ENCODE measurements at places on chromosomes 2 and 18. TPM values are rescaled to one million over a fixed set of nuclear protein-coding genes. Genes with fewer than 3 reads are reported as not detected.
A peak's percentile ranks its signal among the peaks of the same experiment; 100 is the strongest.

Gene CNTNAP5
- not detected for total RNA-seq

- no peak for DNase-seq
Measured at GRCh38 chr2:212548455-212548819, 9.8 kb upstream of the ERBB4 start.

- DNase-seq: no peak
Measured at GRCh38 chr2:142602418-142602989, 275.0 kb upstream of the KYNU start.

Gene BOLL
- total RNA-seq: not detected

DNA sequence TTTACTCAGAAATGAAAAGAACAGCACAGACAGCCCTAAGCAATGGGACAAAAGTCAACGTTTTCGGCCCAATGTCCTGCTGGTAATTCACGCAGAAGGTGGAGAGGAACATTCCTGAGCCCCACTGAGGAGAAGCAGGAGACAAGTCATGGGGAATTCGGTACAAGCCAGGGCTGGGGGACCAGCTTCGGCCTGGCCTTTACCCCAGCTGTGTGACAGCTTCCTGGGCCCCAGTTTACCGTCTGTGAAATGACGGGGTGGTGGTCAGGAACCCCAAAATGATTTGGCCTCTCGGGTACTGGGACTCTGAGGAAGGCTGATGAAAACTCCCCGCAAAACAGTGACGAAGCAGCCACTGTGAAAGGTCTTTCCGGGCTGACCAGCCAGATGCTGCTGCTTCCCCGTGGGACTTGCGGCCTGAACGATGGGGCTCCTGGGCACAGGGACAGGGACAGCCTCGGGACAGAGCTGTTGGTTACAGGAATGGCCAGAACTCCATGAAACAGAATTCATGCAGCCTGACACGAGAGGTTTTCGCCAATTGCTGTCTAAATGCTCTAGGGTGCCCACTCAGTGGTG, 21.6 kb downstream of the KIF1A start:
- DNase-seq: no peak

DNA sequence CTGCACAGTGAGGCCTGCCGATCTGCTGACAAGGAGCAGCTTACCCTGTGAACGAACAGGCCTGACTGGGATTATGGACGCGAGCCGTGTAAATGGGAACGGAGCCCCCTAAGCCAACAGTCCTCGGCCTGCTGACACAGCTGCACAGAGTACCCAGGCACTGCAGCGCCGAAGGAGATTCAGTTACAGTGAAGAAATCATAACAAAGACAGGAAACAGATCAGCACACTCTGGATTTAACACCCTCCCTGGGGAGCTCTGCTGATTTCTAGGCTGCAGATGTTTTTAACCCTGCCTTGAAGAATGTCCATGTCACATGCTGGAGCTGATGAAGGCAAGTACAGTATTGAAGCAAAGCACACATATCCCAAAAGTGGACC, 43.4 kb downstream of the COLEC12 start:
- peak; percentile 42 for DNase-seq

Gene PAX8
- 0.69 TPM for total RNA-seq

- peak; percentile 35 for DNase-seq
Measured at GRCh38 chr2:42074661-42075060, 26.8 kb downstream of the PKDCC start.

- no peak for DNase-seq
Measured at GRCh38 chr2:131400849-131401248, 36.9 kb upstream of the RAB6D start.

GRCh38 chr18:63365876-63366212, 1.2 kb downstream of the KDSR start:
- peak; percentile 8 for DNase-seq

GRCh38 chr2:96260387-96261260, 5.2 kb downstream of the TMEM127 start:
- DNase-seq: peak; percentile 82

Gene FNDC4
- not detected for total RNA-seq

DNA sequence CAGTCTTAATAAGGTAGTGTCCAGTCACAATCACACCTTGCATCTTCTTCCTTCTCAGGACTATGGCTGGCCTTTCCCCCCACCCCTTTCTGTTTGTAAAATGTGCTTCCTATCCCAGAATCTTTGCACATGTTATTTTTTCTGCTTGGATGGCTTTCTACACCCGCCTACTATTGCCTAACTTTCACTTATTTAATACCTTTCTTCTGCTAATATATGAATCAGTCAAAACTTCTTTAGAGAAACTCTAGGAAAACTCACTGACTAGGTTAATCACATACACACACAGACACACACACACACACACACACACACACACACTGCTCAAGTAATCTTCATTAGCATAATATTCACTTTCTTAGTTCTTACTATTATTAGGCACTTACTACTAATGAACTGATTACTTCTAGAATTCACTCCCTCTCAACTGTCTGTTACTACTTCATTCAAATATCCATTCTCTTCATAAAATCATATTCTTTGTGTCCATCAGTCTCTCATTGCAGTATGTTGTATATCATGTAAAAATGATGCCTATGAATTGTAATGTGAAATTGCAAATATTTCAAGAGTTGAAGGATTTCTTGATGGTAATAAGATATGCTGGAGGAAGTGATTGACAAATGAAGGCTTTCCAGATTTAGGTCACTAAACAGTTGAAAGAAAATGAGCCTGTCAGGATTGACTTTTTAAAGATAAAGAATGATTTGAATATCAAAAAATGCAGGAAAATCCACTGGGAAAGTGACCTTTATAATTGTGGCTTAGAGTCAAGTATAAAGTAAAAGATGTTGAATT, 51.2 kb downstream of the CLIP4 start:
- DNase-seq: no peak

Gene SFT2D3
- 8.7 TPM for total RNA-seq

DNA sequence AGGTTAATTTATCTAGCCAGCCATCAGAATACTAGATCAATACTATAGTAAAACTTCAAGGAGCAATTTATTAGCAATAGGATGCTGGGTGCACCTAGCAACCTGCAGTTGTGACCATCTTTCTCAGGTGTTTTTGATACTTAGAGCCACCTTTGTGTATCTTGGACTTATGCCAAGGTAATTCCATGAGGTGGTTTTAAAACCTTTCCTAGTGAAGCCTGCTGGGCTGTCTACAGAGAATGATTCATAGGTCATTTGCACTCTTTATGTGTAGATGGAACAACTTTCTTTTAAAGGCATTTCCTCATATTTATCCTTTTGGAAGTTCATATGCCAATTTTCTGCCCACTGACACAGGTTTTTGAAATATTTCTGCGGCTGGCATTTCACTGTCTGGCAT, 1030.1 kb upstream of the POU3F3 start:
- no peak for DNase-seq

Gene UPP2
- total RNA-seq: not detected

Gene OBSL1
- total RNA-seq: 37.6 TPM

DNA sequence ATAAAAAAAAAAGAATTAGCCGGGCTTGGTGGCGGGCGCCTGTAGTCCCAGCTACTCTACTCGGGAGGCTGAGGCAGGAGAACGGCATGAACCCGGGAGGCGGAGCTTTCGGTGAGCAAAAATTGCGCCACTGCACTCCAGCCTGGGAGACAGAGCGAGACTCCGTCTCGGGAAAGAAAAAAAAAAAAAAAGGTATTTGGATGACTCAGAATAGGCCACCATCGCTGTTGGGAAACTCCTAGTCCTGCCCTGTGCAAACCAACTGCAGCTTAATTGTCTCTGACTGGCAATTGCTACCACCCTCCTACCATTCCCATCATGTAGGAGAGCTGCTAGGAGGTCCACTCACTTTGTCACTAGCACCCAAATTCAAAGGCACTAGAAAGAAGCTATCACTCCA, 43.5 kb downstream of the ATP8B1 start:
- no peak for DNase-seq

Gene AKAIN1
- total RNA-seq: not detected

- DNase-seq: peak; percentile 82
Measured at GRCh38 chr2:11753452-11753885, 7.0 kb downstream of the LPIN1 start.

DNA sequence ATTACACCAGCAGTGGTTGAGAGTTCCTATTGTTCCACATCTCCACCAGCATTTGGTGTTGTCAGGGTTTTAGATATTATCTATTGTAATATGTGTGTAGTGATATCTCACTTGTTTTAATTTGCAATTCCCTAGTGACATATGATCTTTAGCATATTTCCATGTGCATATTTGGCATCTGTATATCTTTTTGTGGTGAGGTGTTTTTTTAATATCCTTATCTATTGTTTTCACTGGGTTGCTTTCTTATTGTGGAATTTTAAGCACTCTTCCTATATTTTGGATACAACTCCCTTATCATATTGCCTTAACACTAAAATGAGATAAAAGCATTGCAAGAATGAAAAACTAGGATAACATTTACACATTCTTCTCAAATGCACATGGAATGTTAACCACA, 453.9 kb upstream of the FSIP2 start:
- DNase-seq: no peak

DNA sequence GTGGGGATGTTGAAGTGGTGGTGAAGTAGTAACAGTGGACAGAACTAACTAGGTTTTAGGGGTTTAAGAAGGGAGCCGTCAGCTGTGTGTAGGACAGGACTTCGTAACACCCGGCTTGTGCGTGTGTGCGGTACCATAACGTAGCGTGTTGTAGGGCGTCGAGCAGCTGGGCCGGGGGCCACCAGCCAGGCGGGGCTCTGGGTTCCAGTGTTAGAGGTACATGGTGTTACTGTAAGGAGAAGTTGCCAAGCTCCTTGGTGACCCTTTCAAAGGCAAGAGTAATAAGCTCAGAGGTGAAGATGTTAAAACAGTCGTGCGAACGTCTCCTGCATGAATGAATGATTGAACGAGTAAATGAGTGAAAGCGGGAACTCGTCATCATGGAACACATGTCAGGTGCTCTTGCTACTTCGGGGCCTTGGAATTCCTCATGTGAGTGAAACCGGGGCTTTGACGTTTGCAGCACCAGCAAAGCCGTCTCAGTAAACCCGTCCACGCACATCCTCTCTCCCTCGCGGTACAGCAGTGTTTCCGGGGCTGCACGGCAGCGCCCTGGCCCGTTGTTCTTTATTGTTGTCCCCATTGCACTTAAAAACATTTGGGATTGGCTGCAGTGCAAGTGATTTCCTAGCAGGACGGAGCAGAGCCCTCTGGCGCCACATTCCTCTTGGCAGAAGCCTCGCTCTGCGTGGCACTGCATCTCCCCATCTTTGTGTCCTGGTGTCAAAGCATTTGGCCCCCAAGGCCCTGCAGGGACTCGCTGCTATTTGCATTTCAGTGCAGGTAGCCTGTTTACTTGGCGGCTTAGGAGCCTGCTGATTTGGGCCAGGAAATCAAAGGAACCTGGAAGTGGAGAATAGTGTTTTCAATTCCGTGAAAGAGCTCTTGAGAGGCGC, 115.0 kb downstream of the GBX2 start:
- DNase-seq: no peak

GRCh38 chr2:38400513-38400912, 23.4 kb upstream of the ATL2 start:
- no peak for DNase-seq

DNA sequence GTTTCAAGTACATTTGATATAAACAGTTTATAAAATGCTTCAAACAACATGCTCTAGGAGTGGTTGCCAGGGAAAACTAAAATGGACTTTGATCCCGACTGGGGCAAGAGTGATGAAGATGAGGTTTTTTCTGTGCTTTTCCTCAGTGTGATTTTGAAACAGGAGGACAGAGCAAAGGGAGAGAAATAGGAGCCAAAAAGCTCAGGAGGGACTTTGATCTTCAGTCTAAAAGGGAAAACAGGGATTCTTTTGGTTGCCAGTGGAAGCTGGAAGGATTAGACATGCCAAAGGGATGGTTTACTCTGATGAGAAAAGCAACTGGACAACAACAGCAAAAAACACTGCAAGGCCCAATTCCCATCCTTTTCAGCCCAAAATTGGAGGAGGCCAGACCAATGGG, 95.5 kb downstream of the LTBP1 start:
- DNase-seq: no peak

DNA sequence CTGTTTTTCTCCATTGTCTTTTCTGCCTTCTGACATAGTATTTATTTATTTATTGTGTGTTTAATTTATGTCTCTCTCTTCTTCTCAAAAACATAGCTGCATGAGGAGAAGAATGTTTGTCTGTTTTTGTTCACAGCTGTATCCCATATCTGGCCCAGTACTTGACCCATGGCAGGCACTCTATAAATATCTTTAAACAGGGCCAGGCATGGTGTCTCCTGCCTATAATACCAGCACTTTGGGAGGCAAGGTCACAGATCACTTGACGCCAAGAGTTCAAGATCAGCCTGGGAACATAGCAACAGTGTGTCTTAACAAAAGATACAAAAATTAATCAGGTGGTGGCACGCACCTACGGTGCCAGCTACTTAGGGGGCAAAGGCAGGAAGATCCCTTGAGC, 361.3 kb upstream of the KLHL29 start:
- no peak for DNase-seq

Gene IL1B
- total RNA-seq: 15.8 TPM

- no peak for DNase-seq
Measured at GRCh38 chr2:41483982-41484857, 563.6 kb upstream of the PKDCC start.

Gene RGPD8
- total RNA-seq: 7.9 TPM

- no peak for DNase-seq
Measured at GRCh38 chr18:56462276-56462675, 176.1 kb downstream of the TXNL1 start.

DNA sequence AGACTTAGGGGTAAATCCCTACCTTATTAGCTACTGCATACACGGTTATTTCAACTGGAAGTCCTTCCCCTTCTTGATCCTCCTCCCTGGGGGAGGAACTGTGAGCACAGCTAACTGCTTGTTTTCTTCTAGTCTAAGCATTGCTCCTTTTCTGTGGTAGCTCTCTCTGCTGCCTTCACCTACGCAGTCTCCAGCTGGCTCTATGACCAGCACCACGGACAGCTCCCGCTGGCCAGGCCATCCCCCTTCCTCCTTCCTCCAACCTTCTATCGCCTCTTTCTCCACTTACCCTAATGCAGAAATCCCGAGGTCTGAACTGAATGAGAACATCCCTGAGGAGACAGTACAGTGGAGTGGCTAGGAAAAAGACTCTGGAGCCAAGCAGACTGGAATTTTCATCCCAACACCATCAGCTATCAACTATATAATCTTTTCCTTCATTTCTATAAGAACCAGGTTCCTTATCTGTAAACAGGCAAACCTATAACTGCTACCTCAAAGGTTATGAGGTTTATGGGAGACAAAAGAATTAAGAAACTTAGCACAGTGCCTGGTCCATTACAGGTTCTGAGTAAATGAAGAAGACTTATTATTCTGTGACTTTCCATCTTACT, 4.7 kb upstream of the CFAP65 start:
- DNase-seq: peak; percentile 28

- DNase-seq: no peak
Measured at GRCh38 chr2:106143495-106144215, 50.4 kb downstream of the UXS1 start.
